ENCODE measurements at places on chromosomes 3 and 15.

- DNase-seq = peak; percentile 80
Measured at GRCh38 chr3:64238971-64239667, 13.9 kb upstream of the PRICKLE2 start.

GRCh38 chr3:196357905-196358304 is 19.7 kb upstream of the TM4SF19 start:
- DNase-seq = no peak

GRCh38 chr3:152943645-152944044 is 108.7 kb downstream of the P2RY1 start:
- no peak for DNase-seq

DNA sequence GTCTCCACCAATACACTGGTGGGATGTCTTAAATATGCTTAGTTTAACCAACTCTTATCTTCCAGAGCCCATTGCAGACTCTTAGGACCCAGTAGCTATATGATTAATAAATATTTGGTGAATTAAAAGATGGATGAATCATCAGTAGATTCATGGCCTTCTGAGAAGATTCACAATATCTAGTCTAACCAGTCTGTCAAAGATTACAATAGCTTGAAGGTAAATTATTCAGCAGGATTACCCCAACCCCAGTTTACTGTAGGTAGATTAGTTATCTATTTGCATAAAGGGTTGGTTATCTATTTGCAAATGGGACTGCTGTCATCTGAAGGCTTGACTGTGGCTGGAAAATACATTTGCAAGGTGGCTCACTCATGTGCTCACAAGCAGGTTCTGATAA is 239.4 kb upstream of the THRB start:
- no peak for DNase-seq

DNA sequence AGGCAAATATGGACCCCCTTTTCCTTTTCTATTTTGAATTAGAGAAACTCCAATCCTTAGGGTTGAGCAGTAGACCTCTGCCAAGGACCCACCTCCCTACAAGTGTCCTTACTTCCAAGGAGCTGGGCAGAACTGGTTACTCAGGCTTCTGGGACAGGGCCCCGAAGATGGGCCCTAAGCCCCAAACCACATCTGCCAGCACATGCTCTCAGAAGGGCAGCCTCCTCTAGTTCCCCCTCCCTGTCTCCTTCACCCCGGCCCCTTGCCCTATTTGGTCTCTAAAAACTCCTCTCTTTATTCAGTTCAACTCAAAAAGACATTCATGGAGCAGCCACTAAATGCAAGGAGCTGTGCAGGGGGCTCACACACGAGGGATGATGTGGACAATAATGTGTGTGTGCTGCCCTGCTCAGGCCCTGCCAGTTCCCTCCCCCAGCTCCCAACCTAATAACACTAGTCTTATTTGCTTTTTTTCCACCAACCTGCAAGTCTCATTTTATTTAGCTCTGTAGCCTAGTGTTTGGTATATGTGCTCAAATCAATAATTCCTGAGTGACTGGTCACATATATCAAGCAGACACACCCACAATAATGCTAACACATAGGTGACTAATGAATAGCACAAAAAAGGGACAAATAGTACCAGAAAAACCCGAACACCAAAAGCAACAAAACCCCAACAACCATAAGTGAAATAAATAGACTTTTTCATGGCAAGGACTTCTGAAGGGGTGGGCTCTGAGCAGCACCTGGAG is 12.2 kb downstream of the ZDHHC3 start:
- no peak for DNase-seq

DNA sequence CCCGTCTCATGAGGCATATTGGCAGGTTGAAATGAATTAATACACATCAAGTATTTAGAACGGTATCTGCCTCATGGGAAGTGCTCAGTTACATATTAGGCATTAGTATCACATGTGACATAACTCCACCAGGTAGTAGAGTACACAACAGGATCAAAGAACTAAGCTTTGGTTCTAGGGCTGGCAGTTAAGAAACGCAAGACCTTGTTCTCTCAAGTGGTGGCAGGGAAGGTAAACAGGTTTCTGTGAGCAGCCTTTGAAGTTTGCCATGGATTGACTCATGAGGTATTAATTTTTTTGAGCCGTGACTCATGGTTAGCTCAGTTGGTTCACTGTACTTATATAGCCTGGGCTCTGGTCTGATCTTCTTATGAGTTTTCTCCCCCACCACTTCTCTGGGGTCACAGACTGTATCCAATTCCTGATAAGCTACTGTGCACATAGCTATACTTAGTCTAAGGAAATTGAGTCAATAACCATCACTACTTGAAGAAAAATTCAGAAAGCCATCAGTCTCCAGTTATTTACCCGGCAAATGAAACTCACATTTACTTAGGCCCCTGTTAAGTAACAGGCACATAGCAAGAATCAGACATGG is 155.6 kb upstream of the STT3B start:
- no peak for DNase-seq

DNA sequence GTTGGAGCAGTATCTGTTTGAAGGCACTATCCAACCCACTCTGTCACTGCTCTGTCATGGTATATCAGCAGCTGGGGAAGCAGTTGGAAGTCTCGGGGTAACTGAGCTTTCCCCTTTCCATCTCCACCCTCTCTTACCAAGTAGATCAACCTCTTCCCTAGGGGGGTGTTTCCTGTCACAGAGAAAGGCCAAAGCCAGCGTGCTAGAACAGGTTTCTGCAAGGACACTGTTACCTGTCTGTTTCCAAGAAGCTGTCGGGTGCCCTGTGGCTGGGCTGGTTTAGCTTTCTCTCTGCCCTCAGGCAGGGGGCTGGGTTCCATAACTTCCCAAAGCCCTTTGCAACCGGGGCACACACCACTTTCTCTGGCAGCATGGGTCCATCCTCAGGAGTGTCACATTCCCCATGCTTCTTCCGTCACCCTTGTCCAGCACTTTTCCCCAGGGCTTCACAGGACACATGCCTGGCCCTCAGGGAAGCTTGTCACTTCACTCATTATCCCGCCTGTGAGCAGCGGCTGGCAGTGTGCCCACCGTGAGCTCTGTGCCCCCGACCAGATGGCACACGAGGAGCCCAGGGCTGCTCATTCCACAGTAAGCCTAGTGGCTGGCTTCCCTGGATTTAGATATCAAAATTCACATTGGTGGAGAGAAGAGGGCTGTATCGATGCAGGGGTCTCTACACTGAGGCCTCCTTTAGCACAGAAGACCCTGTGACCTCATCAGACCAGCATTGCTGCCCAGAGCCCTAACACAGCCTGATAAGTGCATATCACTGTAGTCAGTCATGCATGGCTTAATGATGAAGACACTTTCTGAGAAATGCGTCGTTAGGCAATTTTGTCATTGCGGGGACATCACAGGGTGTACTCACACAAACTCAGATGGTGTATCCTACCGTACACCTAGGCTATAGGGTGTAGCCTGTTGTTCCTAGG is 205.8 kb downstream of the SLCO3A1 start:
- no peak for DNase-seq

DNA sequence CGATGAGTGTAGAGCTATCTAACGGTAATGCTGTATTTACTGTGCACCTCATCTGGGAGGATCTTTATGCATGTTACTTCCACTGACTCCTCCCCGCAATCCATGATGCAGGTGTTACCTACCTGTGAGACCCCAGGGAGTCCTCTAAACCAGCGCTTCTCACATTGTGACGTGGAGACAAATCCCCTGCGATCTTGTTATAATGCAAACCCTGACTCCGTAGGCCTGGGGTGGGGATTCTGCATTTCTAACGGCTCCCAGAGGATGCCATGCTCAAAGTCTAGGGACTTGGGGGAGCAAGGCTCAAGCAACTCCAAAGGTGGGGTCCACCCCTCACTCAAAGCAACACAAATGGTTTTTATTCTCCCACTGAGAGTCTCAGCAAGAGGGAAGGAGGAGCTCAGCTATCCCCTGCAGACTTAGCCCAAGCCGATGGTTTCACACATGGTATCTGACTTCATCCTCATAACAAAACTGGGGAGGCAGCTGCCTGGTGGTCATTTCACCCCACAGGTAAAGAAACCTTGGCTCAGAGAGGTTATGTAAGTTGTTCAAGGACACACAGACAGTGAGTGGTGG is 63.6 kb downstream of the PCSK6 start:
- DNase-seq = no peak

GRCh38 chr3:97793420-97794019 is 28.3 kb upstream of the CRYBG3 start:
- DNase-seq = peak; percentile 6

DNA sequence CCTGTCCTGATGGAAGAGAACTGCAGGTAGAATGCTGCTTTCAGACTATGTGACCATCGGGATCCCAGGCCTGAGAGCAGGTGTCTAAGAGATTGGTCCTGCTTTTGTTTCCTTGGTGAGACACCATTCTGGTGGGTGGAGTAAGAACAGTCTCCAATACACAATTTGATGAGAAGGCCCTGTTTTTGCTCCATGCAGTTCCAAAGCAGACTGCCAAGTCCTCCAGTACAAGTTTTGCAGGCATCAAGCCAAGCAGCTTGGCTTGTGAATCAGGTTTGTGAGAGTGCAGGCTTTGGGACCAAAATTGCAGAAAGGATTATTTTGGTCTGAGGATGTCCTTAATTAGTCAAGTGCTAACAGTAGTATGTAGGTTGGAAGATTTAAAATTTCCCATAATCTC is 381.6 kb downstream of the FOXP1 start:
- no peak for DNase-seq

- DNase-seq = peak; percentile 10
Measured at GRCh38 chr3:105715372-105715771, 153.4 kb downstream of the CBLB start.

GRCh38 chr3:139109271-139109670 is 64.6 kb upstream of the PRR23C start:
- DNase-seq = no peak
